Sciatic nerve (tissue), 2 donors: ENCODE measurements at places on chromosomes 4 and X. TPM values are rescaled to one million over a fixed set of nuclear protein-coding genes. Genes with fewer than 3 reads are reported as not detected.

The WDR45 gene
- 70.9 TPM for total RNA-seq

- DNase-seq: no peak
These were observed 424.0 kb upstream of the CXorf51B start for GRCh38 chrX:146385529-146385928.

The MTCP1 gene
- total RNA-seq: 22.9 TPM

The MAGEE1 gene
- total RNA-seq: 5.8 TPM

- no peak for DNase-seq
These were observed 43.5 kb downstream of the FMR1NB start for GRCh38 chrX:148024425-148025148.

- no peak for DNase-seq
These were observed 82.7 kb upstream of the MAML3 start for GRCh38 chr4:140236654-140237169.

- no peak for DNase-seq
These were observed 165.9 kb upstream of the TLL1 start for GRCh38 chr4:165707128-165707527.
